ENCODE measurements at places on chromosomes 16 and 17.

DNA sequence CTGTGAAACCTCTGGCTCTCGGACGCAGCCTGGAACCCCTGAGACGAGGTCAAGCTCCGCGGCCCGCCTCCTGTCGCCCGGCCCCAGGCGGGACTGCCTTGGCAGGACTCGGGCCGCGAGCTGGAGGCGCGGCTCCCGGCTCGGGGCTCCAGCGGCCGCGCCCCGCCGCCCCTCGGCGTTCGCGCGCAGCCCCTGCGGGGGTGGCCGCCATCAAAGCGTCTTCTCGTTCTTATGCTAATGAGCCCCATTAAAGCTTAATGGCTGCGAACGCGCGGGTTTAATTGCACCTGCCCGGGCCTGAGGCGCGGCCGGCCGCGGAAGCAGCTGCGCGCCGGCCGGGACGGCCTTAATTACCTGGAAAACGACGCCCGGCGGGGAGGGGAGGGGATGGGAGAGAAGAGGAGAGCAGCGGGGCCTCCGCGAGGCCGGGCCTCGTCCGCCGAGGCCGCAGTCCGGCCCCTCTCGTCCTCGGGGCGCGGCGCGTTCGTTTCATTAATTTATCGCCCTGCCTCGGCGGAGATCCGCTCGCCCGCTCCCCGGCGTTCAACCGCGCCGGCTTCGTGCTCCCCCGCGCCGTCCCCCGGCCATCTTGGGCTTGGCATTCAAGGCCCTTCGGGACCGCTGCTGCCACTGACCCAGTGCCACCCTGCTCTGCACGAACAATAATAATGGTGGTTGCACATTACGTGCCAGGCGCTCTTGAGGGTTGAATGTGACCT is 19.2 kb downstream of the RAI1 start:
- no peak for DNase-seq

- DNase-seq: peak; percentile 53
Measured at GRCh38 chr17:83203073-83203471, 123.7 kb downstream of the METRNL start.

DNA sequence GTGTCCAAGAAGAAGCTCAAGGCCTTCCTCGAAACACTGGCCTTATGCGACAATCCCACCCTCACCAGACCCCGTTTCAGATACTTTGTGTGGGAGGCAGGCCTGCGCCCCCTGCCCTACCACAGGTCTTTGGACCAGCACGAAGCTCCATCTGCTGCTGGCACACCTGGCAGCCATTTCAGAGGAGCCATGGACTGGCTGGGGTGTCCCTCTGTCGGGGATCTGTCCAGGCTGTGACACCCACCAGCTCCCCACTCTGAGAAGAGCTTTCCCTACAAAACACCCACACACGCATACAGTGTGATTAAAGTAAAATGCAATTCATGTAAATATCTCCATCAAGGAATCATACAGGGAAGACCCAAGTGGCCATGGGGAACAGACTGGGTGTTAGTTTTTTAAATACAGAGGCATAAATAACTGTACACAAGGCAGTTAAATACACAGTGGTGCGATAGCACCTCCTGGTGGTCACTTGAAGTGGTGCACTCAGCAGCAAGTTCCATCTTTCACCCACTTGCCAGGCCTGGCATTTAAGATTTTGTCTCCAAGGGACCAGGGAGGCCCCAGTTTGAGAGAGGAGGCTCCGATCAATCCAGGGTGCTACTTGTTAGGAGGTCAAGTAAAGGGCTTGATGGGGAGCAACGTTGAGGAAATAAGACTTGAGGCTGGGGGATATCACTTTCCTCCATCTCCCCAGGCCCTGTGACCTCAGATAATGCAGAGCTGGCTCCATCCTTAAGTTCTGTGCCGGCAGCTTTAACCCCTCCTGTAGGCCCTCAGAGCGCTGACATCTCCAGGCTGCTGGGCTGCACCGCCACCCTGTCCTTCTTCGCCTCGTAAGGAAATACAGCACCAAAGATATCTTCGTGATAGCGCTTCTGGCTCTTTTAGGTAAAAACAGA is 43.6 kb downstream of the NOS2 start:
- DNase-seq: no peak

GRCh38 chr16:79101491-79101890 is 499.0 kb downstream of the MAF start:
- no peak for DNase-seq

DNA sequence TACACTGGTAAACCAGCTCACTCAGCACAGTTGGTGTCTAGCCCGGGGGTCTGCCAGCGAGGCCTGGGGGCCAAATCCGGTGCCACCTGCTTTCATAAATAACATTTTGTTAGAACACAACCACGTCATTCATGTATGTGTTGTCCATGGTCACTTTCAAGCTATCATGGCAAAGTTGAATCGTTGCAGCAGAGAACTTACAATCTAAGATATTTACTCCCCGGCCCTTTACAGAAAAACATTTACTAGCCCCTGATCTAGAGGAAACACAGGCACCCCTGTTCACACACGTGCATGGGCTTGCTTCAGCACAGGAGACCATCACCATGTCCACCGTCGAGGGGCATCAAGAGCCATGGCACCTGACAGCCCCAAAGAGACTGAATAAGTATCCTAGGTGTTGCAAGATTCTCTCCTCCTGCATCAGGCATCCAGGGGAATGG is 111.4 kb upstream of the DNAH9 start:
- no peak for DNase-seq

GRCh38 chr17:58248955-58249269 is 10.5 kb downstream of the LPO start:
- DNase-seq: no peak

- DNase-seq: no peak
Measured at GRCh38 chr17:79855331-79856124, 16.3 kb upstream of the CBX4 start.

DNA sequence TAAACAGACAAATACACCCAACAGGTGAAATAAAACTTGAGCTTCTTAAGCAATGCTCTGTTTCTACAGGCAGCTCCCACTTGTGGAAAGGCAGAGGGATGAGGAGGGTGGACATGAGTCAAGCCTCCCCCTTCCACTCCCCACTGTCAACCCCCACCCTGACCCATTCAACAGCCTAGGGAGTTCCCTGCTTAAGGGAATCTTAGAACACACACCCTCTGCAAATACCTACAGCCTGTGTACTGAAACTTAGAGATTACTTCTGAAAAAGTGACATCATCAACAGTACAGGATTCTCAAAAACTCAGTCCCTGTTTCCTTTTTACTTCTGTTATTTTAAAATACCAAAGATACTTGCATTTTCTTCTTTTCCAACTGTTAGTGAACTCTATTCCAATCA is 345.4 kb downstream of the SOX9 start:
- no peak for DNase-seq

DNA sequence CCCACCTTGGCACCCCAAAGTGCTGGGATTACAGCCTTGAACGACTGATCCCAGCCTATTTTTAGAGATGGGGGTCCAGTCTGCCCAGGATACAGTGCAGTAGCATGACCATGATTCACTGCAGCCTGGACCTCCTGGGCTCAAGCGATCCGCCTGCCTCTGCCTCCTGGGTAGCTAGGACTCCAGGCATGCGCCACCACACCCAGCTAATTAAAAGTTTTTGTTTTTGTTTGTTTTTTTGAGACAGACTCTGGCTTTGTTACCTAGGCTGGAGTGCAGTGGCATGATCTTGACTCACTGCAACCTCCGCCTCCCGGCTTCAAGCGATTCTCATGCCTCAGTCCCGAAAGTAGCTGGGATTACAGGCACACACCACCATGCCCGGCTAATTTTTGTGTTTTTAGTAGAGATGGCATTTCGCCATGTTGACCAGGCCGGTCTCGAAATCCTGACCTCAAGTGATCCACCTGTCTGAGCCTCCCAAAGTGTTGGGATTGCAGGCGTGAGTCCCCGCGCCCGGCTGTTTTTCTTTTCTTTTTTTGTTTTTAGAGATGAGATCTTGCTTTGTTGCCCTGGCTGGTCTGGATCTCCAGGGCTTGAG is 2.3 kb upstream of the PAFAH1B1 start:
- DNase-seq: no peak

GRCh38 chr17:50853015-50853615 is 13.0 kb downstream of the TOB1 start:
- no peak for DNase-seq

- DNase-seq: no peak
Measured at GRCh38 chr17:65609286-65609685, 47.8 kb upstream of the AXIN2 start.

- DNase-seq: no peak
Measured at GRCh38 chr17:40283662-40284061, 4.0 kb upstream of the CDC6 start.

DNA sequence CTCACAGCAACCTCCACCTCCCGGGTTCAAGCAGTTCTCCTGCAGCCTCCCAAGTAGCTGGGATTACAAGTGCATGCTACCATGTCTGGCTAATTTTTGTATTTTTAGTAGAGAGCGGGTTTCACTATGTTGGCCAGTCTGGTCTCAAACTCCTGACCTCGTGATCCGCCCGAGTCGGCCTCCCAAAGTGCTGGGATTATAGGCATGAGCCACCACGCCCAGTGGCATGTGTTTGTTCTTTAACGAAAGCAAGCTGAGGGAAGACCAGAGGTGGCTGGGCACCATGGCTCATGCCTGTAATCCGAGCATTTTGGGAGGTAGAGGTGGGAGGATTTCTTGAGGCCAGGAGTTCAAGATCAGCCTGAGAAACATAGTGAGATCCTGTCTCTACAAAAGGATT is 18.1 kb downstream of the TNFRSF13B start:
- no peak for DNase-seq

DNA sequence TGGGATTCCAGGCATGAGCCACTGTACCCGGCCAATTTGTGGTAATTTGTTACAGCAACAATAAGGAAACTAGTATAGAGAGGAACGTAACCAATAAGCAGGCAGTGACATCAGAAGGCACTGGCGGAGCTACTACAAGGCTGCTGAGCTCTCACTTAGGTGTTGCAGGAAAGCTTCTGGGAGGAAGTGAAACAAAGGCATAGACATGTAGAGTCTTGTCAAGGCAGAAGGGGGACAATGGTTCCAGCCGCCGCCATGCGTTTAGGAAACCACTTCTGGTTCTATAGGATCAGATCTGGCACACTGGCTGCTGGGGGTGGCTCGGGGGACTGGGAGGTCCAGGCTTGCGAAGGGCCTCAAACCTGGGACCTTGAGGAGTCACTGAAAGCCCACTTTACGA is 9.4 kb upstream of the CPSF4L start:
- DNase-seq: no peak

DNA sequence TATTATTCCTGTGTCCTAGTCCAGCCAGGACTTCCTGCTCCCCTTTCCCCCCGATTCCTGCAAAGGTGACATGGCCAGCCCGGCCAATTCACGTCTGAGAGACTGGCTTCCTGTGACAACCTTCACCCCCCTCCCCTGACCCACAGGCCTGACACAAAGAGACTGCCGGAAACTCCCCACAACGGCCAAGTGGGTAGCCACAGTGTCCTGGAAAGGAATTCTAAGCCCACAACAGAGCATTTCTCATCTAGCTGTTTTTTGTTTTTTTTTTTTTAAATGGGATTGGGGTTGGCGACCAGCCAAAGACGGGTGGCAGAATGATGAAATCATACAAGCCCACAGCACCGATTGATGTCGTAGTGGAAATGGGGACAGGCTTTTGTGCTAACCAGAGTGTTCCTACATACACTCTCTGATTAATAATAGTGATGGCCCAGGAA is 2.8 kb upstream of the XAF1 start:
- DNase-seq: peak; percentile 78

- no peak for DNase-seq
Measured at GRCh38 chr16:10897134-10897533, 20.1 kb downstream of the CIITA start.

DNA sequence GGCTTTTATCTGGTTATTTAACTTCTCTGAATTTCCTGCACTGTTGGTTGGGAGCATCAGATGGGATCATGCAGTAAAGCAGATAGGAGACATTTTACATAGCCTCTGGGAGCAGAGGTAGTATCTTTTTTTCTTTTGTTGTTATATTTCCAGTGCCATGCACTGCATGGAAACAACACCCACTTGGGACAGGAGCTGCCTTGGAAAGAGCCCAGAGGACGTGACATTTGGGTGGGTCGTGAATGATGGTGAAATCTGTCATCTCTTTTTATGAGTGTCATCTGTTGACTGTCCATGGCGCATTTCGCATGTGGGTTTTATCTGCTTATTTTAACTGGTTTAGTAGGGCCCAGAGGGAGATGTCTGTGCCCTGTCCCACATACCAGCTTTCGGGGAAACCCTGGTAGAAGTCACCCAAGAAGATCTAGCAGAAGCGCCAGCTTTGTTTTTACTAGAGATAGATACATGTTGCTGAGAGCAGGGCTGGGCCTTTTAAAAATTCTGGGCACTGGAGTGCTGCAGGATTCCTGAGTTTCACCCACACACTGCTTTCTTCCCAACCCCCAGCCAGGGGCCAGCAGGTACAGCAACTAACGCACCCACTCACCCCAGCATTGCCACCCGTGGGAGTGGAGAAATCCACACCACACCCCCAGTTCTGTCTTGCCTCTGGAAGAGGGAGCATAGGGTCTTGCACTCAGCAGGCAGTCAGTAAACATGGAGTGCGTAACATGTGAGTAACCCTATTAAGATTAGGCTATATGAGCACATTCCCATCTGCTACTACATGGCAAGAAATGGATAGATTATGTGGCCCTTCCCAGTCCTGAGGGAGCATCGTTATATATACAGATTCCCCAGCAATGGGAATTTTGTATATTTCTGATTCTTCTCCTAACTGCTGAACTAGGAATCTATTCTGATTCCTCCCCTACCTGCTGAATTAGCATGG is 8.4 kb upstream of the TERF2 start:
- DNase-seq: no peak

DNA sequence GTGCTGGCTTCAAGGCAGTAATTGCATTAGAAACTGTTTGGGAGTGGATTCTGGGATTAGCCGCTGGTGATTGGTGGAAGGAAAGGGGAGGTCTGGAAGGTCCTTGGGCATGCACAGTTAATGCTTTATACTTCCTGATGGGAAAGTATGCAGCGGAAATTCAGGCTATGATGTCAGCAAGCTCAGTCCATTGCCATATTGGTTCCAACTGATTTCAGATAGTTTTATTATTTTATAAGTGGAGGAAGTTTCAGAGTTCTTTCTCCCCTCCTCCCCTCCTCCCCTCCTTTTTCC is 8.1 kb upstream of the CMTR2 start:
- DNase-seq: no peak

GRCh38 chr17:58331815-58332777 is 3.5 kb upstream of the TSPOAP1 start:
- DNase-seq: peak; percentile 52

Data from ascending aorta (tissue), 2 donors.